ENCODE measurements at places on chromosomes 7 and 10. TPM values are rescaled to one million over a fixed set of nuclear protein-coding genes. Genes with fewer than 3 reads are reported as not detected.

The FAM241B gene
- not detected for total RNA-seq

The RPA3 gene
- total RNA-seq, result 29.7 TPM

The OR9A2 gene
- not detected for total RNA-seq

The BMS1 gene
- total RNA-seq, result 15.1 TPM

The GPER1 gene
- 1.4 TPM for total RNA-seq

The SEMA3E gene
- 0.88 TPM for total RNA-seq

The DRGX gene
- total RNA-seq, result not detected

The CTBP2 gene
- 74.1 TPM for total RNA-seq

The CYP3A7 gene
- total RNA-seq, result 1.0 TPM

The MBL2 gene
- total RNA-seq, result not detected

The MNX1 gene
- not detected for total RNA-seq

The GAD2 gene
- total RNA-seq, result not detected

The DNMBP gene
- 13.5 TPM for total RNA-seq

The SLC16A12 gene
- total RNA-seq, result 0.91 TPM

The TUBB8 gene
- total RNA-seq, result not detected

The CARD11 gene
- total RNA-seq, result 0.16 TPM

The GBX1 gene
- total RNA-seq, result not detected

The RGS10 gene
- total RNA-seq, result 94.4 TPM

The PODXL gene
- 1.1 TPM for total RNA-seq

The GPR26 gene
- total RNA-seq, result not detected

The GIMAP1 gene
- total RNA-seq, result under 0.01 TPM

The CRHR2 gene
- not detected for total RNA-seq

The ANTXRL gene
- total RNA-seq, result not detected

The TACC2 gene
- 6.9 TPM for total RNA-seq

The SLC13A1 gene
- not detected for total RNA-seq

The FAM24A gene
- total RNA-seq, result not detected

The HGF gene
- total RNA-seq, result 78.2 TPM

The PHKG1 gene
- not detected for total RNA-seq

The C7orf33 gene
- total RNA-seq, result not detected

The RBM20 gene
- 1.2 TPM for total RNA-seq

The RADIL gene
- 0.78 TPM for total RNA-seq

The CYP3A5 gene
- total RNA-seq, result 0.24 TPM

The ANKRD30A gene
- not detected for total RNA-seq

The GNGT1 gene
- not detected for total RNA-seq

The KAZALD1 gene
- total RNA-seq, result 67.5 TPM

The FAM13C gene
- total RNA-seq, result 1.9 TPM

The AGMO gene
- under 0.01 TPM for total RNA-seq

The MMP21 gene
- total RNA-seq, result not detected

The GATA3 gene
- 0.26 TPM for total RNA-seq

The CHAT gene
- total RNA-seq, result not detected

The TBXAS1 gene
- 5.3 TPM for total RNA-seq

The HMX2 gene
- total RNA-seq, result not detected

The ZNF467 gene
- total RNA-seq, result 27.9 TPM

The CHST3 gene
- 10.3 TPM for total RNA-seq

The SEC61A2 gene
- total RNA-seq, result 12.1 TPM

The TCERG1L gene
- total RNA-seq, result not detected

The STAG3 gene
- total RNA-seq, result 0.16 TPM

The CALHM1 gene
- not detected for total RNA-seq

The OGDHL gene
- 0.13 TPM for total RNA-seq

Measured in epithelial cell of alveolus of lung (primary cell).